Astrocyte of the hippocampus (primary cell): ENCODE measurements at places on chromosomes 12 and 14.

DNA sequence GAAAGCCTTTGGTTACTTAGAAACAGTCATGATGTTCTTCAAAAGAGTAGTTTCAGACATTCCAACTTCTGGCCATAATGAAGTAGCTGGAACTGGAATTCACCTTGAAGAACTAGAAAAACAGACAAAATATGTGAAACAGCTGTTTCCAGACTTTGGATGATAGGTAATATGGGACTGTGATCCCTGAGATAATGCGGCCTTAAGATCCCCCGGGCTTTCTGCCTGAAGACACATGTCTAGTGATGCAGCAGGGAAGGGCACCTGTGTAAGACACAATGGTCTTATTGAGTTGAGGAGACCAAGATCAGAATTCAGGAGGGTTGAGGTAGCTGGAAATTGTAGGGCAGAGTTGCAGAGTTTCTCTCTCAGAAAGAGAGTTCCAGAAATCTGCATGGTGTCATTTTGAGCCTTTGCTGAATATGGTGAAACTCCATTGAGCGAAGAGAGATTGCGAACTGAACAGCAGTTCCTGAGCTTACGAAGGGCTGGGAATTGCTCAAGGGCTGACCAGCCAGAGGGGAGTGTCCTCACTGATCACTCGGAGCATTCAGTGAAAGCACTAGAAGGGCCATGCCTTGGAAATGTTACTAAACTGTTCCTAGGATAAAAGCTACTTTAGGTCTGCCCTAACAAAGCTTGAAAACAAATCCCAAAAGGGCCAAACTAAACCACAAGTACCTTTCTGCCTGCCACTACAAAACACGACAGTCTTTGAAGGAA lies 41.7 kb upstream of the FRS2 start:
- DNase-seq, result no peak

GRCh38 chr12:67701121-67701520 lies 52.6 kb downstream of the DYRK2 start:
- DNase-seq, result no peak

- DNase-seq, result no peak
These were observed 6.5 kb upstream of the DHRS7 start for GRCh38 chr14:60171690-60172089.

- DNase-seq, result peak; percentile 69
These were observed 74.3 kb downstream of the SRGAP1 start for GRCh38 chr12:63918800-63919300.

GRCh38 chr14:36356862-36357261 lies 36.4 kb upstream of the MBIP start:
- no peak for DNase-seq

- DNase-seq, result peak; percentile 67
These were observed 142.6 kb upstream of the CPSF6 start for GRCh38 chr12:69096669-69097335.

GRCh38 chr12:63922474-63922873 lies 78.0 kb downstream of the SRGAP1 start:
- peak; percentile 20 for DNase-seq

DNA sequence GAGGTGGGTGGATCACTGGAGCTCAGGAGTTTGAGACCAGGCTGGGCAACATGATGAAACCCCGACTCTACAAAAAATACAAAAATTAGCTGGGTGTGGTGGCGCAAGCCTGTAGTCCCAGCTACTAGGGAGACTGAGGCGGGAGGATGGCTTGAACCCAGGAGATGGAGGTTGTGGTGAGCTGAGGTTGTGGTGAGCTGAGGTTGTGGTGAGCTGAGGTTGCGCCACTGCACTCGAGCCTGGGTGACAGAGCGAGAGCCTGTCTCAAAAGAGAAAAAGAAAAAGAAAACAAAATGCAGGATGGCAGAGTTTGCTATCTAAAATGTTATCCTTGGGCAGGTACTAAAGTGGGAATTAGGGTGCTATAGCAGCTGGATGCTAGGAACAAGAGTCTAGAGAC lies 10.8 kb upstream of the GPRC5A start:
- DNase-seq, result no peak

DNA sequence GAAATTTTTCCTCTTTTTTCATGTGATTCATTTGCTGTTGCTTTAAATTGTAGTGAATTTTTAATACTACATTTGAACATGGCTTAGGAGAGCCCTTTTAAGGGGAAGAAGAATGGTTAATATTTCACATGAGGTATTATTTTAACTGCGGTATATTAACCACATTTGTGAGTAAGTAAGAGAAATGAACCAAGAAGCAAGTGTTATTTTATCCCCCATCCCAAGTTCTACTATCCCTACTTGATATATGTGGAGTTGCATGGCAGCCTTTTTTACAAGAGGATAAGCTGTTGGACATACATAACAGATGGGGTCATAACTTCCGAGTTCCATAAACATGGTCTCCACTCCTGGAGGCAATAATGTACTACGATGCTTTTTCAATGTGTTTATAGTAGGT lies 623.3 kb downstream of the LRFN5 start:
- no peak for DNase-seq

DNA sequence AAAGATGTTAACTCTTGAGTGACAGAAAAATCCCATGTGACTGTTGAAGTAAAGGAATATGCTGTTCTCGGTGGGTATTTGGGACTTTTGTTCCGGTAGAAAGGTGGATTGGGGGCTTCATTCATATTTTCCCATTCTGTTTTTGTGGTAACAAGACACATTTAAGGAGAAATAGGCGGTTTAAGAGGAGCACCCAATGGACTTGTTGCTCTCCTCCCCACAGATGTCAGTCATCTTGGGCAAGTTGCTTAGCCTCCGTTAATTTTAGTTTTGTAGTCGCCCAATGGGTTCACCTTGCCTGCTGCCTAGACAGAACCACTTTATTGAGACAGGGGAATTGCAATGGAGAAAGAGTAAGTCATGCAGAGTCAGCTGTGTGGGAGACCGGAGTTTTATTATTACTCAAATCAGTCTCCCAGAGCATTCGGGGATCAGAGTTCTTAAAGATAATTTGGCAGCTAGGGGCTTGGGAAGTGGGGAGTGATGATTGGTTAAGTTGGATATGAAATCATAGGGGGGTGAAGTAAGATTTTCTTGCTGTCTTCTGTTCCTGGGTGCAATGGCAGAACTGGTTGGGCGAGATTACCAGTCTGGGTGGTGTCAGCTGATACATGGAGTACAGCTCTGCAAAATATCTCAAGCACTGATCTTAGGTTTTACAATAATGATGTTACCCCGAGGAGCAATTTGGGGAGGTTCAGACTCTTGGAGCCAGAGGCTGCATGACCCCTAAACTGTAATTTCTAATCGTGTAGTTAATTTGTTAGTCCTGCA lies 50.3 kb downstream of the SLC38A1 start:
- DNase-seq, result no peak

- no peak for DNase-seq
These were observed 27.4 kb upstream of the SMUG1 start for GRCh38 chr12:54215989-54216796.

DNA sequence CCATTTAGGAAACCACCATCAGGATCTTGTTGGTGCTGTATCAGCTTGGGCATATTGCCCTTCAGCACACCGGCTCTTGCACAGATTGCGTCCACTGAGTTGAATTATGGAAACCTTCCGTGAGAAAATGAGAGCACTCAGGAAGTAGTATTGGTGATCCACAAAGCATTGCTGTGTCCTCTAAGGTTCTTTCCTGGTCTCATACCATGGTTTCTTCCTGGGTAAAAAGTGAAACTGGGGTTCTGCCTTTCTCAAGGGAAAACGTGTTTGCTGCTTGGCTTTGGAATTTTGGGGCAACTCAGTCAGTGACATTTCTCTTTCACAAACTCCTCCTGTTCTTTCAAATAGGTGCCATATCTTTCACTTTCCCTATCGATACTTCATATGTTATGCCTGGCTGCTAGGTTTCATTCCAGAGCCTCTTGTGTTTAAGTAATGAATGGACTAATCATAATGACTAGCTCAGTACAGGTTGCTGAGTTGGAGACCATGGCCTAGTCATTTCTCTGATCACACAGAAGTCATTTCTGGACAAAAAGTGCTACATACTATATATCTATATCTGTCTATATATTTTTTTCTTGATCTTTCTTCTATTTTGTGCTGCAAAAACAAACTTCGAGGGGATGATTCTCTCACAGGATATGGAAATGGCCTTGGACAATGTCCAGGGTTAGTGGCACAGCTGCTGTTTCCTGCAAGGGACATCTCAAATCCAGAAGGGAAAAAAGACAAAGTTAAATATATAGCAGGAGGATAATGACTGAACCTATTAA lies 423.4 kb downstream of the ZFP36L1 start:
- no peak for DNase-seq

- DNase-seq, result peak; percentile 61
These were observed 975 bp upstream of the RTL1 start for GRCh38 chr14:100904307-100905087.

- DNase-seq, result peak; percentile 33
These were observed 41.1 kb downstream of the SLCO1B1 start for GRCh38 chr12:21172079-21172478.

DNA sequence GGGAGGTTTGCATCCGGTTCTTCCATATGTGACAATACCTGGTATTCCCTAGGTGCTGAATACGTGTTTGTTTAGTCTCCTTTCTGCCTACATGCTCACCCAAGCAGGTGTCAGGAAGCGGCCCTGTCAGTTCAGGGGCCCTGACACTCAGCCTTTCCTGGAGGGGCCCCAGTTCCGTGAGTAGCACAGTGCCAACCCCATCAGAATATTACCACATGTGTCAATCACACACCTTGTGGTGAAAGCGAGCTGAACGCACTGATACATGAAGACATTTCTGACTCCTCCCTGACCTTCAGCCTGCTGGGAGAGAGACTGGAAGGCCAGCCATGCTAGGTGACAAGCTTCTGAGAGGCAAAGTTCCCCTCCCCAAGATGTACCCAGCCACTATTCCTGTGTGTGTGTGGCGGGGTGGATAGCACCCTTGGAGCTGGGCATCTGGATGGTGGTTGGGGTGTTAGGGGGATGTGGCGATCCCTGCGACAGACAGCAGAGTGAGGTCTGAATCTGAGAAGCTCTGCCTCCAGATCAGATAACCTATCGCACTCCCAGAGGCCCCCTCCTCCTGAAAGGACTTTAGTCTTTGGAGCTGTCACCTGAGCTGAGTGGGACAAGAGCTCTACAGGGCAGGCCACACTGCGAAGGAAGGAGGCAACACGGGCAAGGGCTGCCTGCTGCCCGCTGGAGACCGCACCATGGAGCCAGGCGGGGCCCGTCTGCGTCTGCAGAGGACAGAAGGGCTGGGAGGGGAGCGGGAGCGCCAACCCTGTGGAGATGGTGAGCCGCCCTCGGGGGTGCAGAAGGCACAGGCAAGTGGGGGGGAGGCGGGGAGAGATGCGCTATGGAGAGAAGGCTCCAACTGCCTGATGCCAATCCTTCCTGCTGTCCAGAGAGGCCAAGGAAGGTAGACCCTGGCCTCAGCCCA lies at the start of gene SOAT2:
Gene SOAT2, plus strand, starts transcription at position 604 of the 925 bp plus-strand sequence. Its CDS starts 92 bp downstream, at position 696.
- no peak for DNase-seq

GRCh38 chr12:9692909-9693308 lies 23.4 kb downstream of the CLEC2D start:
- DNase-seq, result no peak

- DNase-seq, result no peak
These were observed 176.3 kb upstream of the FKBP4 start for GRCh38 chr12:2618291-2618995.

DNA sequence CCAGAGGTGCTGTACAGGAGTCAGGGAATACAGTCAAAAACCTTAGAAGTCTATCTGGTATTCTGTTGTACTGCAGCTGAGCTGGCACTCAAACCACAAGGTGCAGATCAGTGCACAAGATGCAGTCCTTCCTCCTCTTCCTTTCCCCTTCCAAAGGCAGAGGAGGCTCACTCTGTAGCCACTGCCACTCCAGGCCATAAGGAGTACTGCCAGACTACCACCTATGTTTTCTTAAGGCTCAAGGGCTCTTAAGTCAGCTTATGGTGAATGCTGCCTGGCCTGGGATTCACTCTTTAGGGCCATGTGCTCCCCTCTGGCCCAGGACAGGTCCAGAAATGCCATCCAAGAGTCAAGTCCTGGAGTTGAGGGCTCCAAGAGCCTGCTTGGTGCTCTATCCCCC lies 200.3 kb downstream of the CRADD start:
- DNase-seq, result no peak

- no peak for DNase-seq
These were observed 58.4 kb upstream of the OTX2 start for GRCh38 chr14:56868660-56869059.

- DNase-seq, result no peak
These were observed 108.7 kb downstream of the TTC8 start for GRCh38 chr14:88933191-88933590.

DNA sequence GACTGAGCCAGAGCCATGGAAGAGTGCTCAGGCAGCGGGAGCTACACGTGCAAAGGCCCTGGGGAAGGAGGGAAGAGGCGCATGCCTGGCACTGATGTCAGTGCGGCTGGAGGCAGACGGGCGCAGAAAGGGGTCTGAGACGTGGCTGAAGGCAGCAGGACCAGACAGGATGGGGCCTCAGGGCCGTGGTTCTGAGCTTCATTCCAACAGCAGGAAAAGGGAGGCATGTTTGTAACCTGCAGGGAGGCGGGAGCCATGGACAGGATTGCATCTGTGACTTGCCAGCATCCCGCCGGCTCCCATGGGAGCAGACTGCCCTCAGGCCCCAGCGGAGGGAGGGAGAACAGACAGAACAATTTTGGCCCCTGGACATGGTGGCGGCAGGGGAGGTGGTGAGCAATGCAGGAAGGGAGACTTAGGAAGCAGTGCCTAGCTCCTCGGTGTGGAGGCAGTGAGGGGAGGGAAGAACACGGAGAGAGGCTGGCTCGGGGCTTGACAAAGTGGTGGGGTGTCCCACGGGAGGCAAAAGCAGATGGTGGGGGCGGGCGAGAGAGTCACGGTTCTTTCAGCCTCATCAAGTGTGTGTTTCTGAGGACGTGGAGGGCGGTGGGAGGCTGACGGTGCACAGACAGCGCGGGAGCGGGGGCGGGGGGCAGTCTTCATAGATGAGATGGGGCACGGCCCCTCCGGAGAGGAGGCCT lies 33.3 kb upstream of the INF2 start:
- no peak for DNase-seq

DNA sequence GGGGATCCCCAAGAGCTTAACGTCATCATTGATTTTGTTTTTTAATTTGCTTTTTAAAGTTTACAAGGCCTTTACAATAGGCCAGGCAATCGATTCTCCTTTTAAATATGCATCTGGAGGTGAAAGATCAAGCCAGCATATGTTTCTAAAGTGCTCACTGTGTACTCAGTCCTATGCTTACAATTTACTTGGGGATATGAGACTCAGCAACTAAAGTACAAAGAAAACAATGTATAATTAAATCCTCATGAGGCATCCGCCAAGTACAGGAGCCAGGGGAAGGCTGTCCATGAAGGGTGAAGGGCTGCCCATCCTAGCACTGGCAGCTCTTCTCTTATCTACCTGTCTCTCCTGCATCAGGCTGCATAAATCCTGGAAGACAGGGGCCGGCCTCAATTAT lies 11.8 kb downstream of the CCDC92 start:
- no peak for DNase-seq

DNA sequence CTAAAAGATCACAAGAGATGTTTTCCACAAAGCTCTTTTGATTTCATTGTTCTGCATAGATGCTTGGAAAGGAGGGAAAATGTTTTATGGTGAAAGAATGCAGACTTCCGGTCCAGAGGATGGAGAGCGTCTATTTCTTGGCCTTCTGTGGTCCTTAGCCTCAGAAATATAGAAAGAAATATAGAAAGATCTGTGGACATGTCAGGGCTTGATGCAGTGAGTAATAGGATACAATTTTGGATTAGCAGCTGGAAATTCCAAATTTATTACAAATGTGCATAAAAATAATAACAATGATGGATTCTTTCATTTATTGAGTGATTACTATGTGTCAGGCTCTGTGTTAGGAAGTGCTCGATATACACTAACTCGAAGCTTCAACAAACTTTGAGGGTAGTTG lies 20.2 kb downstream of the AKAP6 start:
- no peak for DNase-seq
